HFFc6 (cell line): ENCODE measurements at places on chromosomes 12 and 14. TPM values are rescaled to one million over a fixed set of nuclear protein-coding genes. Genes with fewer than 3 reads are reported as not detected.

GRCh38 chr14:86892152-86892956, 1100.6 kb downstream of the GALC start:
- H3K4me1 ChIP-seq = peaks cover 53% of the 10 kb centered on the region
- peak overlapping the region; percentile 82 for H3K4me3 ChIP-seq
- peak; percentile 32 for DNase-seq
- peaks cover 18% of the 10 kb centered on the region for H3K36me3 ChIP-seq
- peak overlapping the region; percentile 88 for H3K27ac ChIP-seq

- no peak overlapping the region for H3K27ac ChIP-seq
- no peak for DNase-seq
- H3K4me3 ChIP-seq = no peak overlapping the region
- H3K4me1 ChIP-seq = no peaks in the 10 kb centered on the region
- H3K27me3 ChIP-seq = no peaks in the 10 kb centered on the region
- H3K36me3 ChIP-seq = no peaks in the 10 kb centered on the region
These were observed 694.3 kb upstream of the MGAT4C start for GRCh38 chr12:86950444-86950843.

DNA sequence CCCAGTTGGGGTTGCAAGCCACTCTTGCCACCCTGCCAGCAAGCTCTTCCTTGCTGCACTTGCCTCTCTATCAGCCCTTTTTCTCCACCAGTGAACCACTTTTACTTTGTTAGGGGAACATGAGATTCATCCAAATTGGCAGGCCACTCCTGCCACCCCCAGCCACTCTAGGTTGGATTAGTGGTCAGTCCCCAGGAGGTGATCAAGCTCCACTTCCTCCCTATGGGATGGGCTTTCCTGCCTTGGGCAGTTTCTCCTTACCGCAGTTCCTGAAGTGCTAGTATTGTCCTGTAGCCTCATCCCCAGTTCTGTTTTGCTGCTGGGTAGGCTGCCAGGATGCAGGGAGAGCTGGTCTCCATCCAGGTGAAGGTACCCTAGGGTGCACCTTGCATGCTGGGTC, 104.5 kb downstream of the ALG10 start:
- peak overlapping the region; percentile 73; the same call in 1 of the 2 replicates for H3K4me3 ChIP-seq
- no peak overlapping the region for H3K27ac ChIP-seq
- no peak for DNase-seq
- H3K4me1 ChIP-seq = peaks cover 8% of the 10 kb centered on the region
- peaks cover 5% of the 10 kb centered on the region for H3K27me3 ChIP-seq

DNA sequence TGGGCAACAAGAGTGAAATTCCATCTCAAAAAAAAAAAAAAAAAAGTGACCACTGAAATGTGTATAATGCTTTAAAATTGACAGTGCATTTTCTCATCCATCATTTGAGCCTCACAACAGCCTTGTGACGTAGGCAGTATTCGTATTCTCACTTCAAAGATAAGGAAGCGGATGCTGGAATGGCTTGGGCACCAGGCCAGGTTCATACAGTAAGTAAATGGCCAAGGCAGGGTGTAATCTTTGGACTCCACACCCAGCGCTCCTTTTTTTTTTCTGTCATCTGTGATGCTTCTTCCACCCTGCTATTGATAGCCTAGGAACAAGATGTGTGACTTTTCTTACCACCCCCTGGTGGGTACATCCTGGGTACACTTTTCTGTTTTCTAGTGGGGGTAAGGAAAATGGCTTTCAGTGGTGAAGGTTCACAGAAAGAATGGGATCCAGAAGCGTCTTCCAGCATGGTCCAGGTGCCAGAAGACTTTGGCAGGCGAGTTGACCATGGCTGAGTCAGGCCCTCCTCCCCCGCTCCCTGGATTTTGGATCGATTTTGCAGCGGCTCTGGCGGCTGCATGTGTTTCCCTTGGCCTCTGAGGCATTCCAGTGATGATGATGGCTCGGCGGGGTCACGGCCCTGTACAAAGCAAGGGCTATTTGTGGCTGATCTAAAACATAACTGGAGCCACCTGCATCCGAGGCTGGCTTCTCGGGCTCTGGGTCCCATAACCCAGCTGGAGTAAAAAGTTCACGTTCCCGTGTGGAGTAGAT, 110.6 kb downstream of the CACNA1C start:
- peaks cover 36% of the 10 kb centered on the region for H3K4me1 ChIP-seq
- H3K27me3 ChIP-seq = no peaks in the 10 kb centered on the region; the same call in 1 of the 2 replicates
- peak overlapping the region; percentile 16; the same call in 1 of the 2 replicates for H3K27ac ChIP-seq
- H3K4me3 ChIP-seq = peak overlapping the region; percentile 17; the same call in 1 of the 2 replicates
- DNase-seq = no peak
- H3K36me3 ChIP-seq = peaks cover 33% of the 10 kb centered on the region

DNA sequence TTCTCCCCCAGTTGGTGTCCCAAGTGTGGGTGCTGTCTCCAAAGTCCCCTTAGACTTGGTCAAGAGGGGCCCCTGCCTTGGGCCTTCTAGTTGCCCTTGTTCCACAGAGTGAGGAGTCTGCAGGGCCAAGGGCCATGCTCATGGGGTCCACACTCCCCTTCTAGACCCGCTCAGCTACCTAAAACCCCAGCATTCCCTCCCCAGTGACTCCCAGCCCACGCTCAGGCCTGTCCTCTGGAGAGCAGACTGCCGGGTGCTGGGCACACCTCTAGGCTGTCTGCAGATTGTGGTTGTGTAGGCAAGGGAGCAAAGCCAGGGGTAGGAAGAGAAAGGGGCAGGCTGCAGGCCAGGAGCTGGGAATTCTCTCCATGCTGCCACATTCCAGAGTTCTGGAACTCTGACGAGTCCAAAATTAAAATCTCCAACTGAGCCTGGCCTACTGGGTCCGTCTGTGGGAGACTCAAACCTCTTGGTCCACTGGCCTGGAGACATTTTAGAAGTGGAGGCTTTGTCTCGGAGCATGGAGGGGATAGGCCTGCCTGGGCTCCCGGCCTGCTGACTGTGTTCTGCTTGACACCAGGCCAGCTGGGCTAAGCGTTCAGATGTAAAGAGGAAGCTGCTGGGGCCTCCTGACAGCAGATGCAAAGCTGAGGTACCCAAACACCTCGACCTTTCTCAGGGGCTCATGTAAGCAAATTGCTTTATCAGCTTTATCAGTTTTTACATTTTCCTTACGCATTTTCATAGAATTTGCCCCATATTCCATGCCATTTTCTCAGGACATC, 13.7 kb upstream of the KRT5 start:
- H3K27me3 ChIP-seq = peaks cover 47% of the 10 kb centered on the region
- H3K4me1 ChIP-seq = peaks cover 5% of the 10 kb centered on the region
- no peak overlapping the region for H3K4me3 ChIP-seq
- no peak for DNase-seq
- H3K27ac ChIP-seq = no peak overlapping the region
- H3K36me3 ChIP-seq = no peaks in the 10 kb centered on the region

- no peaks in the 10 kb centered on the region for H3K4me1 ChIP-seq
- no peaks in the 10 kb centered on the region for H3K36me3 ChIP-seq
- H3K27me3 ChIP-seq = peaks cover 12% of the 10 kb centered on the region
- H3K27ac ChIP-seq = no peak overlapping the region
These were observed 11.8 kb downstream of the STON2 start for GRCh38 chr14:81388336-81388735.

GRCh38 chr14:30317729-30318128, 241.2 kb upstream of the G2E3 start:
- no peaks in the 10 kb centered on the region for H3K4me1 ChIP-seq
- H3K27ac ChIP-seq = no peak overlapping the region
- H3K4me3 ChIP-seq = no peak overlapping the region
- peaks cover 3% of the 10 kb centered on the region for H3K27me3 ChIP-seq
- DNase-seq = no peak

GRCh38 chr14:96088074-96088473, 48.9 kb downstream of the C14orf132 start:
- H3K36me3 ChIP-seq = peaks cover 25% of the 10 kb centered on the region
- H3K4me3 ChIP-seq = no peak overlapping the region
- DNase-seq = no peak
- H3K4me1 ChIP-seq = peaks cover 74% of the 10 kb centered on the region
- H3K27ac ChIP-seq = no peak overlapping the region
- H3K27me3 ChIP-seq = peaks cover 2% of the 10 kb centered on the region; the same call in 1 of the 2 replicates

- H3K27me3 ChIP-seq = peaks cover 28% of the 10 kb centered on the region
- H3K4me3 ChIP-seq = no peak overlapping the region
- H3K27ac ChIP-seq = no peak overlapping the region
- no peaks in the 10 kb centered on the region for H3K4me1 ChIP-seq
These were observed 7.4 kb upstream of the CCDC88C start for GRCh38 chr14:91424813-91425530.

GRCh38 chr14:37848985-37849621, 253.7 kb downstream of the TTC6 start:
- no peak overlapping the region for H3K4me3 ChIP-seq
- H3K4me1 ChIP-seq = no peaks in the 10 kb centered on the region

DNA sequence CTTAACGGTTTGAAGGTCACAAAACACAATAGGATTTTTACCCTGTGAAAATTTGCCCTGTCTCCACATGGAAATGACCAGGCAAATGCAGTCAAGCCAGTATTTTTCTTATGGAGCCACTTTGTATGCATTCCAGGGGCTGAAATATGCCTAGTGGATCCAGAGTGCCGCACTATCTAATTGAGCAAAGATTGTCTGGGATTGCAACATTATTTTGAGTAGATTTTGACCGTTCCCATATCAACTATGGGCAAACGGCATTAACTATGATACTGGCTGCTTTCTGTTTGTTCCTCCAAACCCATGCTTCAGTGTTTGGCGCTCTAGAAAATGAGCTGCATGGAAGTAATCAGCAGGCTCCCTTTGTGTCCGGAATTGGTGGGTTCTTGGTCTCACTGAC, 223.0 kb downstream of the BTG1 start:
- peaks cover 1% of the 10 kb centered on the region; the same call in 1 of the 2 replicates for H3K27me3 ChIP-seq
- H3K4me3 ChIP-seq = no peak overlapping the region
- H3K27ac ChIP-seq = no peak overlapping the region
- peaks cover 18% of the 10 kb centered on the region for H3K4me1 ChIP-seq
- H3K36me3 ChIP-seq = no peaks in the 10 kb centered on the region

GRCh38 chr12:75982979-75983660, 48.5 kb downstream of the PHLDA1 start:
- peaks cover 3% of the 10 kb centered on the region for H3K36me3 ChIP-seq
- H3K4me1 ChIP-seq = peaks cover 50% of the 10 kb centered on the region
- H3K27me3 ChIP-seq = no peaks in the 10 kb centered on the region
- no peak for DNase-seq
- peak overlapping the region; percentile 16; the same call in 1 of the 2 replicates for H3K27ac ChIP-seq

DNA sequence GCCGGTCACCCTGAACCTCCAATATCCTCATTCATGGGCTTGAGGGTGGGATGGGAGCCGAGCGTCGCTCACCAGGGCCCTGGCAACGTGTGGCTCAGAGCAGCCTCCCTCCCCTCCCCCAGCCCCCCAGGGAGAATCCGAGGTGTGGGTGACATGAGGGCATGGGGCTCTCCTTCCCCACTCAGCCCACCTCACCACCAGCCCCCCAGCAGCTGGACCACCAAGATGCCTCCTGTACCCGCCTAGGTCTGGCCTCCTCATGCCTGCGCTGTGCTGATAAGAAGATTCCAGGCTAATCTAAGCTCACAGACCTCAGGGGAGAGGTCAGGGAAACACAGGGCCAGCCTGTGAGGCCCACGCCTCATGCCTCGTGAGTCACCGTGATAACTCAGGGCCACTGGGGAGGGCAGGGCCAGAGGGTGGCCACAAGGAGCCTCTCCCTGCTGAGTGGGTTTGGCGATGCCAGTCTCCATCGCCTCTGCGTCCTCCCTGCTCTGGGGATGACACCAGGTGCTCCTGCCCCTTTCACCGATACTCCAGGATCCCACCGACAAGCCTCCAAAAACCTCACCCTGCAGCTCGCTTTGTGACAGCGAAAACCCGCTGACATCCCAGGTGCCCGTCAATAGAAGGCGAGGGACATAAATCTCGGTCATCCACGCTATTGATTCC, 56.9 kb downstream of the TESC start:
- H3K4me3 ChIP-seq = no peak overlapping the region
- H3K27ac ChIP-seq = no peak overlapping the region
- H3K36me3 ChIP-seq = no peaks in the 10 kb centered on the region
- DNase-seq = no peak

- DNase-seq = no peak
- H3K36me3 ChIP-seq = peaks cover under 1% of the 10 kb centered on the region; the same call in 1 of the 2 replicates
- peaks cover 23% of the 10 kb centered on the region for H3K4me1 ChIP-seq
- peak overlapping the region; percentile 82 for H3K27ac ChIP-seq
- H3K27me3 ChIP-seq = no peaks in the 10 kb centered on the region
These were observed 26.0 kb downstream of the DDHD1 start for GRCh38 chr14:53127151-53127550.

- H3K4me1 ChIP-seq = no peaks in the 10 kb centered on the region
- H3K36me3 ChIP-seq = no peaks in the 10 kb centered on the region
- no peak for DNase-seq
These were observed 96.1 kb downstream of the PLXNC1 start for GRCh38 chr12:94244165-94245133.

- H3K4me3 ChIP-seq = no peak overlapping the region
- no peaks in the 10 kb centered on the region; the same call in 1 of the 2 replicates for H3K27me3 ChIP-seq
- H3K36me3 ChIP-seq = peaks cover 57% of the 10 kb centered on the region
- H3K4me1 ChIP-seq = peaks cover 21% of the 10 kb centered on the region
- DNase-seq = no peak
- H3K27ac ChIP-seq = peak overlapping the region; percentile 79; the same call in 1 of the 2 replicates
These were observed 80.0 kb downstream of the EP400 start for GRCh38 chr12:132029503-132030300.

GRCh38 chr12:88509347-88509746, 70.9 kb downstream of the KITLG start:
- peak overlapping the region; percentile 76 for H3K27ac ChIP-seq
- DNase-seq = peak; percentile 75
- H3K27me3 ChIP-seq = no peaks in the 10 kb centered on the region

- H3K36me3 ChIP-seq = no peaks in the 10 kb centered on the region
- H3K27ac ChIP-seq = peak overlapping the region; percentile 99
- peak overlapping the region; percentile 93 for H3K4me3 ChIP-seq
- H3K27me3 ChIP-seq = no peaks in the 10 kb centered on the region
These were observed 927 bp upstream of the LRP6 start for GRCh38 chr12:12267742-12268200.

- peak overlapping the region; percentile 58 for H3K27ac ChIP-seq
- peak; percentile 15 for DNase-seq
- peaks cover 25% of the 10 kb centered on the region for H3K36me3 ChIP-seq
These were observed 123.4 kb downstream of the PTPRQ start for GRCh38 chr12:80567401-80567800.

GRCh38 chr14:25231004-25231403, 181.1 kb upstream of the STXBP6 start:
- no peaks in the 10 kb centered on the region for H3K36me3 ChIP-seq
- H3K4me3 ChIP-seq = no peak overlapping the region
- no peak for DNase-seq

The SPTB gene
- total RNA-seq = 0.70 and 0.88 TPM in 2 replicates

The ADCY6 gene
- 21.4 to 29.9 TPM (median 28.7 TPM) in 3 replicates for total RNA-seq

The KCNC2 gene
- not detected in 3 replicates for total RNA-seq

The KRT6C gene
- total RNA-seq = not detected in 3 replicates

The MSRB3 gene
- total RNA-seq = 117 to 145 TPM (median 140 TPM) in 3 replicates

The MANSC1 gene
- 8.1 and 9.5 TPM in 2 replicates for total RNA-seq

The CRIP1 gene
- total RNA-seq = 5.0 to 44.9 TPM (median 7.7 TPM) in 3 replicates

The GLIPR1L1 gene
- not detected in 2 replicates for total RNA-seq
